ENCODE measurements at places on chromosomes 3 and 15. TPM values are rescaled to one million over a fixed set of nuclear protein-coding genes. Genes with fewer than 3 reads are reported as not detected.
A peak's percentile ranks its signal among the peaks of the same experiment; 100 is the strongest.

DNA sequence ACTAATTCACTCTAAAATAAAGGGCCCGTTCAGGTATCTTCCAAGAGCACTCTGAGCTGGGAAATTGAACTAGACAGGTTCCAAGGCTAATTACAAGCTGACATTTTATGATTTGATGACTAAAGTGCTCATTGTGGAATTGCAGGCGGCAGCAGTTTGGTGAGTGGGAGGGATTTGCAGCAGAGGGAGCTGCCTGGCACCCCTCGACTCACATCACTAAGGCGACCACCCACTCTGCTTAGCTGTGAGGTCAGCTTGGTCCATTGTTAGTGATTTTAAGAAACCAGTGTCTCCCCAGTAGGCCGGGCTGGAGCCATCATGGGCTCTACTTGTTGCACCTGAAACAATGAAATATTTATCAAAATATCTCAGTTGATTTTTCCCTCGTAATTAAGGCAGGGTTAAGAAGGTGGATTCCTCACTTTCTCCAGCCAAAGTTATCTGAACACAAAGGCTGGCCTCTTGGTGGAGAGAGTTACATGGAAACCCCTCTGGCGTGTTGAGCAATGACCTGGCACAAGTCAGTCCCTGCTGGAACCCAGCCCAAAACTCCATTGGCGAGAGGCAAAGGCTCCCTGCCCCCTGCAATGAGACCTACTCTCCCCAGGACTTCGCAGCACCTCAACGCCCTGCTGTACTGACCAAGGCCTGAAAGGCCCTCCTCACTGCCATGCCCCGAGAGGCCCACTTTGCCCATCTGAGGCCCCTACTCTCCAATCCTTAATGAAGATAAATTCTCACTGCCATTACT, 65.0 kb upstream of the ATP2B2 start:
- DNase-seq: peak; percentile 31

GRCh38 chr3:191051037-191051436, 148.0 kb upstream of the OSTN start:
- no peak for DNase-seq

- no peak for DNase-seq
Observed at GRCh38 chr3:5580826-5581225, 393.3 kb downstream of the EDEM1 start.

The ROPN1B gene
- not detected for total RNA-seq

The CCR8 gene
- not detected for total RNA-seq

GRCh38 chr3:127013758-127014535, 31.0 kb downstream of the PLXNA1 start:
- no peak for DNase-seq

- DNase-seq: no peak
Observed at GRCh38 chr15:81227716-81228115, 31.0 kb downstream of the IL16 start.

DNA sequence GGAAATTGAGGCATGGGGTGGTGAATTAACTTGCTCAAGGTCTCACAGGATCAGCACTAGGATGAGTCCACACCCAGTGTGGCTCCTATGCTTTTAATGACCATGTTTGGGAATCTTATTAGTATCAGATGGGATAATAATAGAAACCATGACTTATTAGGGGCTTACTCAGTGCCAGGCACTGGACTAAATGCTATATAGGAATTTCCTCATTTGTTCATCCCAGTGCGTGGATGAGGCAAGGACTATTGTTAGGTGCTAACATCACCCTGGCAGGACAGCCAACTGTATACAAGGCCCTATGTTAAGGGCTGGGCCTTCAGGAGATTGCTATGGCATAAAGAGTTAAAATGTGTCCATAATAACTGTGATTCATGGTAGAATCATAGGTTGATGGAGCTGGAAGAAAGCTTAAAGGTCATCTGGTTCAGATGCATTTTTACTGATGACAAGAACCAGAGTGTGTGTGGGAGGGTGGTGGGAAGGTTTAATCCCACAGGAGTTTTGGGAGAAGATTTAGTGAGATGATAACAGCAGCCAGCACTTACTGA, 4.7 kb upstream of the FEM1B start:
- no peak for DNase-seq

DNA sequence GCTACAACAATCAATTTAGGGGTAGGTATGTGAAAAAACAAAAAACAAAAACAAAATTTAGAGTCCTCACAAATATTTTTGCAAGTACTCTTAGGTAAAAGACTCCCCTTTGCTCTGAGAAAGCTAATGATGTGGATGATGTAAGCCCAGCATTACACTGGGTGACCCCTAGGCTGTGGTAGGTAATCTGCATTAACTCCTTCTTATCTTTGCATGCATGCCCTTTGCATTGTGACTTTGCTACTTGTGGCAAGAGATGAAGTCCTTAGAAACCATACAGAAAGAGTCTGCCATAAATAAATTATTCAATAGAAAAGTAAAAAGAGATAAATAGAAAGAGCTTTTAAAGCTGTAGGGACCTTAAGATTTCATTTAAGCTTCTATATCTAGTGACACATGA, 159.7 kb upstream of the MBNL1 start:
- DNase-seq: no peak

The CHRNA5 gene
- 1.3 TPM for total RNA-seq

The KBTBD12 gene
- total RNA-seq: 0.63 TPM

DNA sequence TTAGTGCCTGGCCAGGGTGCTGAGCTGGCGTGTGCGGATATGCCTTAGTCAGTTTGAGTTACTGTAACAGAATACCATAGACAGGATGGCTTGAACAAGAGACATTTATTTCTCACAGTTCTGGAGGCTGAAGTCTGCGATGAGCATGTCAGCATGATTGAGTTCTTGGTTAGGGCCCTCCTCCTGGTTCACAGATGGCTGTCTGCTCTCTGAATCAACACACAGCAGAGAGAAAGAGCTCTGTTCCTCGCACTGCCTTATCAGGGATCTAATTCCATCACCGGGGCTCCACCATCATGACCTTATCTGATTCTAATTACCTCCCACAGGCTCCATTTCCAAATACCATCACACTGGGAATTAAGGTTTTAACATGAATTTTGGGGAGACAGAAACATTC, 386.6 kb upstream of the DPH6 start:
- DNase-seq: no peak

DNA sequence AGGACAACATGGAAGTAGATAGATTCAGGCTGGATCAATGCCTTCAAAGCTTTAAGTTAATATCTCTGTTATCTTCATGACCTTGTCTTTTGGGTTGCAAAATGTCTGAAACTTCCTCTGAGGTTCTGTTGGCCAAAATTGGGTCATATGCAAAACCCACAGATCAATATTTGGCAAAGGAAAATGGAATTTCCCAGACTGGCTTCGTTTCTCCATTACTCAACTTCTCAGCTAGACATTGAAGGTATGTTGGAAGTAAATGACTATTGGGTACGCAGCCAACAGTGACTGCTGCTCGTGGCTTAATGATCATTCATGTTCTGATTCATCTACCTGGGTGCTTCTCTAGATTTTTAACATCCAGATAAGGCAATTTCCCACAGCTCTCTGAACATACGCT, 675.4 kb upstream of the SGO1 start:
- no peak for DNase-seq

The IQCF6 gene
- total RNA-seq: not detected

DNA sequence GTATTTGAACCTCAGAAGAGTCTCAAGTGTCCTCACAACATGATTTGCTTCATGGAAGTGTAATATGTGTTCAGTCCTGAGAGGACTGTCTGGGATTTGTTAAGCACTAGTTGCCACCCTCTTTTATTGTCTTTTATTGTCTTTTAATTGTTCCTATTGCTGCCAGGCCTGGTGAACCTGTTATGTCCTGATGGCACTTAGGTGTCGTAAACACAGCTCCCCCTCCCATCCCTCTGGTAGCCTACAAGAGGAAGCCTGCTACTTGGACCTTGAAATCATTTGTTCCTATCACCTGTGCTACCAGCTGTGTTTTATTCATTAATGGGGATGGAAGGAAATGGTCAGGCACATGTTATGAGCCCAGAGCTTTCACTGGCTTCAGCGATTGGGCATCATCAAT, 19.3 kb downstream of the CCNB2 start:
- DNase-seq: no peak

The TNFAIP8L3 gene
- 7.5 TPM for total RNA-seq

- DNase-seq: no peak
Observed at GRCh38 chr3:190532731-190533203, 18.9 kb downstream of the IL1RAP start.

The IL17RD gene
- 4.9 TPM for total RNA-seq

GRCh38 chr3:197746209-197746608, 3.5 kb upstream of the FYTTD1 start:
- DNase-seq: no peak

- DNase-seq: no peak
Observed at GRCh38 chr3:184508938-184509337, 52.6 kb upstream of the EPHB3 start.

- DNase-seq: no peak
Observed at GRCh38 chr3:27271890-27272289, 97.3 kb downstream of the NEK10 start.

The ARNT2 gene
- 7.4 TPM for total RNA-seq

The TM6SF1 gene
- 6.2 TPM for total RNA-seq

The CCNDBP1 gene
- total RNA-seq: 75.1 TPM

The AMT gene
- 6.8 TPM for total RNA-seq

GRCh38 chr3:161265916-161266571, 44.9 kb downstream of the NMD3 start:
- no peak for DNase-seq

DNA sequence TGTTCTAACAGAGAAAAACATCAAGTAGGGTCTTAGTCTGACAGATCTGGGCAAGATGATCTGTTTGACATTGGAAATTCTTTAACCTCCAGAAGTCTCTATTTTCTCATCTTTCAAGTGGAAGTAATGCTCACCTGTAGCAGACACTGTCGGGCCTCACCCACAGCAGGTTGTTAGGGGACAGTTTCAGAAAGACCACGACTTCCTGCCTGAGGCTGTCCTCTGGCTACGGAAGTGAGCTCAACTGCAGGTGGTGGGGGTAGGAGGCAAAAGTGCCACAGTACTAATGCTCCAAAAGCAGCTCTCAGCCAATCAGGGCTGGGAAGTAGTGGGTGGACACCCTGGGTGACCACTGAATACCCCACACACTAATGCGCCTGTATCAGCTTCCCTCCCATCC, 111.4 kb upstream of the TOPAZ1 start:
- no peak for DNase-seq

DNA sequence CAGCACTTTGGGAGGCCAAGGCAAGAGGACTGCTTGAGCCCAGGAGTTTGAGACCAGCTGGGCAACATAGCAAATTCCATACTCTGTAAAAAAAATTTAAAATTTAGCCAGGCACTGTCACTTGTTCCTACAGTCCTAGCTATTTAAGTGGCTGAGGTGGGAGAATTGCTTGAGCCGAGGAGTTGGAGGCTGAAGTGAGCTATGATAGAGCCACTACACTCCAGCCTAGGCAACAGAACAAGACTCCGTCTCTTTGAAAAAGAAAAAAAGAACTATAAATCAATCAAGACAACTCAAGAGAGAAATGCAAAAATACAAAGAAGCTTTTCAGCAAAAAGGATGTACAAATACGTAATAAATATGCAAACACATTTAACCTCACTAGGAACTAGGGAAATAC, 78.8 kb downstream of the TJP1 start:
- DNase-seq: no peak

DNA sequence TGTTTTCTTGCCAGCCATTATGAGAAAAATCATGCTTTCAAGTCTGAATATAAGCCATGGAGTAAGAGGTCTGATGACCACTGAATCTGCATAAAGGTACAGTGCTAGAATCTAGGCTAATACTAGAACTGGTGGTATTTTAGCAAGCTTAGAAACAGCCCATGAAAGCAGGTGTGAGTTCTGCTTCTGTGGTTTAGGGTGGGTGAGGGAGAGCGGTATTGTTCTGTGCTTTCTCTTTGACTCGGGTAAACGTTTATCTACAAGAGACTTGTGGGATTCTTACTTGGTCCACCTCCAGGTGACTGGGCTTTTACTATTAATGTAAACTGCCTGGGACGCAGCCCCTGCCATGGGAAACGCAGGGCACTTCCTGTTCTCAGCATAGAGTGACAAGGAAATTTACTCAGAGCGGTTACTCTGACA, 55.2 kb downstream of the PGPEP1L start:
- no peak for DNase-seq

DNA sequence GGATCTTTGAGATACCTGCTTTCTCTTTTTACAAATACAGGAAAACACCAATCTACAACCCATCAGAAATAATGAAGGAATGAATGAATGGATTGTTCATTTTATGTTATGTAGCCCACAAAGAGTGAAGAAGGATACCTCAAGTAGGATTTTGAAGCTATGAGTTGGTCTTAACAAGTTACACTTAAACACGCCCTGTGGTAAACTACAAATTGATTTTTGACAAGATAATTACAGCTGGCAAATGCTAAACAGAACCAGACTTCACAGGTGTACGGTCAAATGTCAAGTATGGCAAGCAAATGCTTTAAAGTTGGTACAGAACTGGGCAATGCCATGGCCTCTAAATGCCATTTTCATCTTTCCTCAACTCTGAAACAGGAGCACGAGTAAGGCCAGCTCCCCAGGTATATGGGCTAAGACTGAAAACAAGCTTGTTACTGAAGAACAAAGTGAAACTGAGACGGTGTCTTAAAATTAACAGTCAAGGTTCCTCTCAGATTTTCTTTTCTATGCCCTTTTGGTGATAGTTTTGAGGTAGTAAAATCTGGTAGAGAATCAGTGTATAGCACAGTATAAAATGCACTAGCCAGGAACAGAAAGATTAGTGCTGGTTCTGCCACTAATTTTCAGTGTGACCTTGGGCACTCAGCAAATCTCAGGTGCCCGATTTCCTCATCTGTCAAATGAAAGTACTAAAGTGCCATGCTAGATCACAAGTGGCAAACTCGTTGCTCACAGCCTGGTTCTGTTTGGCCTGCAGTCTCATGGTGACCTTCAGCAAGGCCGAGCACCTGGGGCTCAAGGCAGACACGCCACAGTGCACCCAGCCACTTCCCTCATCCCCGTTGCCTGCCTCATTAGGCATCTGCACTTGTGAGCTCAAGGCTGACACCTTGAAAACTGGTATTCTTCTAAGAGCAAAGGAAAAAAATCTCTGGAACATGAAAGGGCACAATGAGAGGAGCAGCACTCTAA, 9.5 kb downstream of the RUVBL1 start:
- no peak for DNase-seq

DNA sequence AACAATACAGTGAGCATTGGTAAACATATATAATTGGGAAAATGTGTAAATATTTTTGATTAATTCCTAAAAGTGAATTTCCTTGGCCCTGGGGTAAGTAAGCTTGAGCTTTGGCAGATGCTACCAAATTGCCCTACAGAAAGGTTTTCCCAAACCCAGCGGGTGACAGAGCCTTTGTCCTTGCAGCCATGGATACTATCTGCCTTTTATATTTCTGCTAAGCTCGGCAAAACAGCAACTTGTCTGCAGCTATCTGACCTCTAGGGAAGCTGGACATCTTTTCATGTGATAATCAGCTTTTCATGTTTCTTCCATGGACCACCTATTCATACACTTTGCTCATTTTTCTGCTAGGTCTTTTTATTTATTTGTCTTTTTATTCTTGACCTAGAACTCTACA, 64.7 kb upstream of the SEC22A start:
- no peak for DNase-seq

The LXN gene
- 77.1 TPM for total RNA-seq

The NECTIN3 gene
- 30.9 TPM for total RNA-seq
